ENCODE measurements at places on chromosomes 7 and 10.

DNA sequence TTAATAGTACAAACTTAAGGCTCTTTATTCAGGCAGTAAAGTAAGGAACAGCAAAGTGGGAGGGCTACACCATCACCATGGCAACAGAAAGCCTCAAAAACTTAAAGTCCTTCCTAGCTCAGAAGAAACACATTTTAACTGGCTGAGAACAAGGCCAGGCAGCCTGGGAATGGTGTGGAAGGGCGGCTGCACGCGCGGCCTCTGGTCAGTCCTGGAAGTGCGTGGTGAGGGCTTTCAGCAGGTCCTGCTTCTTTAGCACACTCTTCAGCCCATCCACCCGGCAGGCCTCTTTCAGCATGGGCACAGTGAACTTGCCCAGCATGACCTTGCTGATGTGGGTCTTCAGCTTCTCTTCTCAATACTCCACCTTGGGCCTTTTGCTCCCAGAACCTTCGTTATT is 133.0 kb downstream of the CYP26A1 start:
- no peak for DNase-seq

DNA sequence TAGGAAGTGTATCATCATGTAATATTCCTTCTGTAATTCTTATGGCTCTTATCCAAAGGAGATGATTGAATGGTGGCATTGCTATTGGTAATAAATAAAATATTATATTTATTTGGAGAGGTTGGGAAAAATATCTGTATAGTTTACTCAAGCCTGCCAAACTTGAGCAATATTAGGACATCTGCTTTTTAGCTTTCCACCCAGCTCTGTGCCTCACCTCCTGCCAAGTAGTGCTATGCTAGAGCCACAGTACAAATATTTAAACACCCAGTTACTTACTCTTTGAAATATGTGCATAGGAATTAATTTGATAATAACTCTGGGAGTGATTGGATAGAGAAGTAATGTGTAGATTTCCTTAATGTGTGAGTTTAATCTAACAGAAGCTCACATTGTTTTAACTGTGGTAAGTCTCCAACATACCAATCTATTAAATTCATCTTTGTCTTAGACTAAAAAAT is 129.2 kb downstream of the BBS9 start:
- no peak for DNase-seq

GRCh38 chr10:8919280-8919679 is 864.8 kb downstream of the GATA3 start:
- no peak for DNase-seq

DNA sequence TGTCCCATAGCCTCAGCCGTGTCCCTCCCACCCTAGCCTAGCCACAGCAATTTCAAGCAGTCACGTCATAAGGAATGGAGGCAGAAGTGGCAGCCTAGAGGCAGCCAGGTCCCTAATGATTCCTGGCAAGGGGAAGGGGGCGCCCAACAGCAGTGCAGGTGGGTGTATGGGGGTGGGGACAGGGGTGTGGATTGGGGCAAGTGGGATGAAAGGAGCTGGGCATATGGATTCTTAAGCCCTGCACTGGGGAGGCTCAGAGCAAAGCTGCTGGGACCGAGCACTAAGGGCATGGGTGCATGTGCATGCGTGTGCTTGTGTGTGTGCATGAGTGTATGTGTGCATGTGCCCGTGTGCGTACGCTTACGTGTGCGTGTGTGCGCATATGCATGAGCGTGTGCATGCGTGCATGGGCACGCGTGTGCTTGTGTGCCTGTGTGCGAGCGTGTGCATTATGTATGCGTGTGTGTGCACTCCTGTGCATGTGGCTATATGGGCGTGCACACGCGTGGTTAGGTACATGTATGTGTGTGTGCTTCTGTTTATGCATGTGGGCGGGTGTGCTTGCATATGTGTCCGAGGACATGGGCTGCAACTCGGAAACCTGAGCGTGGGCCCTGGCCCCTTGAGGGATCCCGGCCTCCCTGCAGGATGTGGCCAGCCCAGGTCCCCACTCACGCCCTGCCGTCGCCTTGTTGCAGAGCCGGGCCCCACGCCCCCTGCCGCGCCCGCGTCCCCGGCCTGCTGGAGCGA is 34.1 kb downstream of the SH2B2 start:
- no peak for DNase-seq

- DNase-seq = no peak
Observed at GRCh38 chr10:28054228-28054860, 55.5 kb upstream of the ODAD2 start.

DNA sequence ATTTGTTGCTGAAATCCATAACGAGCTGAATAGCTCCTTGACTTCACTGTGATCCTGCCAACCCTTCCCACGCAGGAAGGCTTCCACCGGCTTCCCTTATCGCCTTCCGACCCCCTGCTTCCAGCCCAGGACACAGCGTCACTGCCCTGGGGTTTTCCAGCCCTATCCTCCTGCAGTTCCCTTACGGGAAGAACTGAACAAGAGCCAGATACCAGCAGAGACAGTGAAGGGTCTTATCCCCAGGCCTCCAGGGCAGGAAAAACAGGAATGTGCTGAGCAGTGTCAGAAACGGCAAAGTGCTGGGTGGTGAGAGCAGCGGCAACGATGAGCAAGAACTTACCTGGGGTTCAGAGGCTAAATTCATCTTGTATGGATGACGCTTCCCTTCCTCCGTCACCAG is 22.4 kb downstream of the PDLIM1 start:
- DNase-seq = no peak

- no peak for DNase-seq
Observed at GRCh38 chr7:19381321-19381720, 236.1 kb upstream of the FERD3L start.

Measured in CD4-positive, alpha-beta T cell treated with Interleukin-2 at 100 ng/mL for 4 hours (primary cell).